ENCODE measurements at places on chromosomes 13 and 19.

- DNase-seq = no peak
These were observed 7.9 kb downstream of the UNC13A start for GRCh38 chr19:17680230-17680722.

GRCh38 chr19:55300886-55301458 is 17.2 kb downstream of the BRSK1 start:
- DNase-seq = no peak

- no peak for DNase-seq
These were observed 6.3 kb downstream of the SMIM24 start for GRCh38 chr19:3474010-3474409.

DNA sequence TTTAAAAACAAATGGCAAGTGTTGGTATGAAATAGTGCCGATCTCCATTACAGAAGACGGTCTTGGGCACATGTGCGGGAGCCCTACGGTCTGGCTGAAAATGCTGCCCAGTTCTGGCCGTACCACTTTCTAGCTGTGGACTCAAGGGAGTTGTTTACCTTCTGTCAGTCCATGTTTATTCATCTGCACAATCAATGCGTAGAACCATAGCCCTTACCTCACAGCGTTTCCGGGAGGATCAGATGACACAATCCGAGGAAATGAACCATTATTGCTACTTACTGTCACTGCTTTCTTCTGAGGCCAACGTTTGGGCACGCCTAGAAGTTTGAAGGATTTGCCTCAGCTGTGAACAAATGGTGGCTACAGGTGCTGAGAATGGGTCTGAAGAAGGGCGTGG is 31.2 kb downstream of the GADD45B start:
- DNase-seq = peak; percentile 89

GRCh38 chr13:41182231-41182630 is 12.1 kb downstream of the KBTBD7 start:
- DNase-seq = no peak
